NCI-H2081 treated with DMSO at 0.1 percent for 48 hours (cell line): ENCODE measurements at places on chromosomes 3 and 15.

DNA sequence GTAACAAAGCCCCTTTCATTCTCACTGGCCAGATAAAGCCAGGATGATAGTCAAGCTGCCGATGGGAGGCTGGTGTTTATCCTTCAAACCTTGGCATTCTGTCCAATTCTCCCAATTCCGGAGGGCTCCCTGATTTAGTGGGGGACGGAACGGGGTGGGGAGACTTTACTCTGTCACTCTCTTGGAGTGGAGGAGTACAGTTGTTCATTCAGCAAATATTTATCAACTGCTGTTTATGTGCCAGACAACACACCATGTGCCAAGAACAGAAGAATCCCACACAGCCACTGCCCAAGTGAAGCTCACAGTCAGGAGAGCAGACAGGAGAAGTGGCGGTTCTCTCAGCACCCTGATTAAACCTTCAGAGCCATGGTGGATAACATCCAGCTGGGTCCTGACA, 63.3 kb downstream of the WNT5A start:
- no peak for DNase-seq

- DNase-seq: no peak
These were observed 59.9 kb upstream of the COL8A1 start for GRCh38 chr3:99578339-99578970.

DNA sequence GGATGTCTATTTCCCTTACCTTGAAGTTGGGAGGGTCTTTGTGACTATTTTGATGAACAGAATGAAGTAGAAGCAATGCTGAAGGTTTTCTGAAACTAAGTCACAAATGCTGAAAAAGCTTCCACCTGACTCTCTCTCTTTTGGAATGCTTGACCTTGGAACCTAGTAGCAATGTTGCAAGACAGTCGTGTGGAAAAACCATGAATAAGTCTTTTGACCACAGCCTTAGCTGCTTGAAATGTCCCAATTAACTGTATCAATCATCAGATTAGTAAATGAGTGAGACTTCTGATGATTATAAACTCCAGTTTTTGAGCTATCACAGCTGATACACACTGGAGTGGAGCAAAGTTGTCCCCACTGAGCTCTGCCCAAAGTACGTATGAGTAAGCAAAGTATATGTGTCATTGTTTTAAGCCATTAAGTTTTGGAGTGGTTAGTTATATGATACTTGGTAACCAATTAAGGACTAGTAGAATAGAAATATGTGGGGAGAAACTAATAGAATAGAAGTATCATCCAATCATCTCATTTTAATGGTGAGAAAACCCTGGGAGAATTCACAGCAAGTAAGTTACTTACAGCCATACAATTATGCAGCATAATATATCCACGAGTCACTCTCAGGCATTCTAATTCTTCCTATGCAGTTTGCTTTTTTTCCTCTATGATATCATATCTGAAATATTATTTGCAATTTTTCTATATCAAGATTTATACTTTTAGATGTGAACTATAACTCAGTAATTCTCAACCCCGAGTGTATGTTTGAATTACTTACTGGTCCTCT, 1010.6 kb downstream of the ROBO2 start:
- DNase-seq: no peak

DNA sequence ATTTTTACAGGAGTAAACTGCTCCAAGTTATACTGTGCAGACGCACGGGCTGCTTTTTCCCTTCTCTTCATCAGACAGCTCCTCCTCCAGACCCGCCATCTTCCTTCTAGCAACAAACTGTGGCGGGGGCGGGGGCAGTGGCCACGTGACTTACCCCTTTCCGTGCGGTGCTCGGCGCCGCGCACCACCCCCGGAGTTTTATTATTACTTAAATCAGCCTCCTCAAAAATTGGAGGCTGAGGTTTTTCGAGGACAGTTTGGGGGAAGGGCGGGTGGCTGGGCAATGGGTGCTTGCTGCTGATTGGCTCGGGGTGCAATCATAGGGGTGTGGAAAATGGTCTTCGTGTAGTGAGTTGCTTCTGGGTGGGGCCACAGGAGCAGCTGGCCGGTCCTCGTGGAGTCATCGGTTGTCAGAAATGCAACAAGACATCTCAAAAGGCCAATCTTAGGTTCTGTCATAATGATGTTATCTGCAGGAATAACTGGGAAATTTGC, 77.1 kb upstream of the MFGE8 start:
- no peak for DNase-seq

DNA sequence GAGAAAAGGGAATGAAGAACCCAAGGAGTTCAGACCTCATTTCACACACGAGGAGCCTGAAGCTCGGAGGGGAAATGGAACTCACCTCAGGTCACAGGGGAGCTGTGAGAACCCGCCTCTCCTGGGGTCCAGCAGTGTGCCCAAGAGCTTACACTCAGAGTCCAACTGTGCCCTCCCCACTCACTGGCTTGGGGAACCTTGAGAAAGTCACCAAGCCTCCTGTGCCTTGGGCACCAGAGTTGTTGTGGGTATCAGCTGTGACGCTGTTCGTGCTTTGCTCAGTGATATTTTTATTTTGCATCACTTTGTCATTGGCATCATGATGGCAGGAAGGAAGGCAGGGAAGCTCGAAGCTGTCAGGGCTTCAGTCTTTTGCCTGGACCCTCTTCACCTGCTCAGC, 83.4 kb downstream of the TLE3 start:
- DNase-seq: no peak

DNA sequence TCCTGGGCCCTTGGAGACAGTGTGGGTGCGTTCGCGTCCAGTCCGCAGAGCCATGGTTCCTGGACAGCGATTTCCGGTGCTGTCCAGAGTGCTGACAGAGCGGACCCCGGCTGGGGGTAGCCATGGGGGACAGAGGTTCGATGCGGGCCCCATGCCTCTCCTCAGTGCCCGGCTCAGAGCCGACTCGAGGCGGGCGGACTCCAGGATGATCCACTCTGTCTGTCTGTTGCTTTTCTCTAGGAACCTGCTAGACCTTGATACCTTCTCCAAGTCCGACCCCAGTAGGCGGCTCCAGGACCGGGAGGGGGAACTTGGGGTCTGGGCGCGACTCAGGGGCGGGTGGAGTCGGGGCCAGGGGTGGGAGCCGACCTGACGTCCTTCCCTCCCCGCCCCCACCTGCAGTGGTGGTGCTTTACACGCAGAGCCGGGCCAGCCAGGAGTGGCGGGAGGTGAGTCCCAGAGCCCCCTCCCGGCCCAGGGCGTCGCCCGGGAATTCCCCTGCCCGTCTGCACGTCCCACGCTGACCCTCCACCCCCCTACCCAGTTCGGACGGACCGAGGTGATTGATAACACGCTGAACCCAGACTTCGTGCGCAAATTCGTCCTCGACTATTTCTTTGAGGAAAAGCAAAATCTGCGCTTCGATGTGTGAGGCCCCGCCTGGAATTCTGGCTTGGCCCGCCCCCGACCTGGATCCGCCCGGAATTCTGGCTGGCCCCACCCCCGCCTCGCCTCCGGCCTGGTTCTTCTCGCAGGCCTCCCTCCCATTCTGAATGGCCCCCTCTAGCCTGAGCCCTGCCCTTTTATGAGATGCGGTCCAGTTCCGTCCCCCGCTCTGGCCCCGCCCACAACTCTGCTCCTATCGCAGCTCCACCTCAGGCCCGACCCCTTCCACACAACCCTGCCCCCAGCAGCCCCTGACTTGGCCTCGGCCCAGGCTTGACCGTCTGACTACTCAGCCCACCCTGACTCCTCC, 1.0 kb downstream of the CPNE9 start:
- no peak for DNase-seq

DNA sequence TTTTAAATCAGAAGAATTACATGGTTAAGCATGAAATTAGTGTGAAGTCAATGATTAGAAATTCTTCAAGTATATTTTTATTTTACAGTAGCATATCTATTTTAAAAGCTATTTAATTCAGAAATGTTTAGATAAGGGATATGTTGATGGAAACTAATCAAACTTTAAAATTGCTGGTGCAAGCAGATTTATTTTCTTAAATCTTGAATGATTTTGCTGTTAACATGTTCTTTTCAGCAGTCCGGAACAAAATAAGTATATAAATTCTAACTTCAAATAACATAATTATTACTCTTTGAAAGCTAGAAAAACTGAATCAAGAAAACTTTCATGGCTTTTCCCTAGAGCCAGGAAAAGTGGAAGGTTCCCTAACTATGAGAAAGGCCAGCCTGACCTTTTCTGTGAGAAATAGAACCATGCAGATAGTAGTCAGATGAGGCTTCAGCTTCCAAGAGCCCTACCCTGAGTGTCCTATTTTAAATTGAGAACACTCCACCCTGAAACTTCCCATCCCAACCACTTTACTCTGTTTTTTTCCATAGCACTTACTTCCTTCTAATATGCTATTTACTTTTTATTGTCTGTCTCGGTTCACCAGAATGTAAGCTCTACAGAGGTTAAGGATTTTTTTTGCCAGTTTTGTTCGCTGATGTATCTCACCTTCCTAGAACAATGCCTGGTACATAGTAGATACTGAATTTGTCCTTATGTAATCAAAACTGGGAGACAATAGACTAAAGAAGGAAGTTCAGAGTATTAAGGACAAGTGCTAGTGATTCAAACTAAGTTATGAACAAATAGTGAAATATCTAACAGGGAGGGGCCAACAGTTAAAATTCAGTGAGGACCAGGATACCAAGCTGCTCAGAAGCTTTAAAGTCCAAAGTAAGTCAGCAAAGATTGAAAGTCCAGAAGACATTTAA, 66.8 kb downstream of the CD200R1L start:
- no peak for DNase-seq

- no peak for DNase-seq
These were observed 29.5 kb downstream of the APBA2 start for GRCh38 chr15:28915041-28915810.

- DNase-seq: no peak
These were observed 108.2 kb upstream of the UBE2E2 start for GRCh38 chr3:23094890-23095462.

GRCh38 chr3:2921903-2922302, 188.3 kb downstream of the IL5RA start:
- DNase-seq: no peak

GRCh38 chr3:178618197-178618596, 82.0 kb downstream of the KCNMB2 start:
- DNase-seq: no peak

DNA sequence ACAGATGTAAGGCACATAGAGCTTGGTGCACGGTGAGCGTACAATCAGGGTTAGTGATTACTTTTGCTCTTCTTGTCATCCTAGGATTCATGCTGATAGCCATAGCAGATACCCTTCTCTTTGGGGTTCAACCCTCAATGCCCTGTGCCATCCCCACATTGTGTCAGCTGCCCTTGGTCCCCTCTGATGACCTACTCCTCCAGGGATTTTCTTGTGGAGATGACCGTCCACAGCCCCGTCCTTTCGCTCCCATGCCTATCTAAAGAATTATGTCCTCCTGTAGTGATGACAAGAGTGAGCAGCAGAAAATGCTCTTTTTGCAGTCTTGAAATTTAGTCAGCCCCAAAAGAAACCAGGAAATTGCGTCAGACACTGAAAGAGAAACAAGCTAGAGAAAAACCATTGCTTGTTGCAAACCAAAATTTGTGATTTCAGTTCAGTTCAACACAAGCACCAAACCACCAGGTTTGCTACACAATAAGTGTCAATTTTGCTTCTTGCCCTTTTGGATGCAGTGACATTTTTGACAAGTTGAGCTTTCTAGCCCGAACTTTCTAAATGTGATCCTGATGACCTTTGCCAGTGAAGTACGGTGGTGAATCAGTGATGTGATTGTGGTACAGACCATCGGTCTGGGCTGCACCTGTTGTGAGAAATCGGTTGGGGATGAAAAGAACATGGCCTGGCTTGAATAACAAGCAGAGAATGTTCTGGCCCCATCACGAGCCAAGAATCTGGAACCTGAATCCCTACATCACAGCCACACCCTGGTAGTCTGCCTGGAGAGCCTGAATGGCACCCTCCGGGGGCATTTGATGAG, 41.3 kb downstream of the CMTM7 start:
- no peak for DNase-seq

DNA sequence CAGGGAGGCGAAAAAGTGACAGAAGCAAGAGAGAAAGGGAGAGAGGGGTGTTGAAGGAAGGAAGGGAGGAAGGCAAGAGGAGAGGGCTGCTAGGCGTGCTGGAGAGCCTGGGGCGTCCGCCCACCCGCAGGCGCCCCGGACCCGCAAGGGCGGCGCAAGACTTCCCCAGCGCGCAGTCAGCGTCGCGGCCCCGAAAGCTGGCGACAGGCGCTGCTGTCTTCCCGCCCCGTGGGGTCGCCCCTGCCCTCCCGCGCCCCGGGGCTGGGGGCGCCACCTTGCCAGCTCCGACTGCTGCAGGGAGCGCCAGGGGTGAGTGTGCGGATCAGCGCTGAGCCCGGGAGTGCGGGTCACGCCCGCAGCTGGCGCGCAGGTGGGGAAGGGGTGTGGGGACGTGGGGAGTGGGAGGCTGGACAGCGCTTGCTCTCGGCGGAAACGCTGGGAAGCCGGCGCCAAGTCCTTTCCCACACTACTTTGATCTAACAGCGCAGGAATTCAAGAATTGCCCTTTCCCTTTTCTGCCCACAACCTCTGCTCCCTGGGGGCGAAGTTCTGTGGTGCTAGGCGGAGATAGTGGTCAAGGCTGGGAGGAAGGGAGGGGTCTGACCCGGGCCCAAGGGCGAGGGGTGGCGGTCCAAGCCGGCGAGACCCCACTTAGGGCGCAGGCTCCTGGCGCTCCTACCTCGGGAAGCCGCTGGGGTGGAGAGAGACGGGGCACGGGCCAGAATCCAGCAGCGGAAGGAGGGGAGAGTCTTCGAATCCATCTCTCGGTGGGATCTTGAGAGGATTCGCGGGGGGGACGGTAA, 266.1 kb downstream of the CGGBP1 start:
- DNase-seq: no peak

GRCh38 chr3:25444273-25444672, 16.2 kb downstream of the RARB start:
- DNase-seq: no peak

DNA sequence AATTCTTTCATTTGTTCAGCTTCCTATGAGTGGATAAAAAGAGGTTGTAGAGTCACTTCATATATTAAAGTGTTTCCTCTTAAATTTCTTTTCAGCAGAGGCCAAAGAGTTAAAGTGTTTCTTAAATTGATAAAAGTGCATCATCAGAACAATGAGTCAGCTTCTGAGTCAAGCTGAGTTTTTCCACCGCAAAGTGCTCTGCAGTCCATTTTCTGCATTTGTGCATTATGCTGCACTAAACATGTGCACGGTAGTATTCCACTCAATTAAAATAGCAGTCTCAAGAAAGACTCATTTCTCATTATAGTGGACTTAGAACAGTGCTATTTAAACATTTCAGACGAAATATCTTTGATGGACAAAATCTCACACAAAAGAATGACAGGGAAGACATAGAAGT, 152.0 kb downstream of the ZBBX start:
- no peak for DNase-seq

GRCh38 chr3:101602731-101603130, 28.8 kb downstream of the PCNP start:
- DNase-seq: no peak

DNA sequence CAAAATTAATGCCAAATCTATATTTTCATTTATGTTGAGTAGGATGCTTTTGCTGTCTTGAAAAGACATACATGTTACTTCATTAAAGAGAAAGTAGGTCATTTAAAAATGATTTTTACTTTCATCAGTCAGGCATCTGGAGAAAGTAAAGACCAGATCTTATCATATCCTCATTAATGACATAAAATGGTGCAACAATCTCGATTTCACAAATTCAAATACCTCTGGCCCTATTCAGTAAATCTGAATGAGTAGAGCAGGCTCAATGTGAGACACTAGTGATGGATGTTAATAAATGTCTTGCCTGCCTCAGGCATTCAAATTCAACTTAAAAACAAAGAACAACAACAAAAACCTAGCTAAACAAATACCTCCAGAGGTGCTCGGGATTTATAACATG, 714.1 kb downstream of the NAALADL2 start:
- DNase-seq: no peak

- no peak for DNase-seq
These were observed 220.8 kb upstream of the TPRG1 start for GRCh38 chr3:188950832-188951489.

- no peak for DNase-seq
These were observed 2.4 kb downstream of the LMCD1 start for GRCh38 chr3:8503871-8504610.
